Activated naive CD8-positive, alpha-beta T cell treated with anti-CD3 and anti-CD28 coated beads, Interleukin-2, amount 50 U/mL, for 24 hours (primary cell): ENCODE measurements at places on chromosomes 3 and 15.

GRCh38 chr3:42814246-42814645 lies 5.0 kb downstream of the ACKR2 start:
- DNase-seq: no peak

DNA sequence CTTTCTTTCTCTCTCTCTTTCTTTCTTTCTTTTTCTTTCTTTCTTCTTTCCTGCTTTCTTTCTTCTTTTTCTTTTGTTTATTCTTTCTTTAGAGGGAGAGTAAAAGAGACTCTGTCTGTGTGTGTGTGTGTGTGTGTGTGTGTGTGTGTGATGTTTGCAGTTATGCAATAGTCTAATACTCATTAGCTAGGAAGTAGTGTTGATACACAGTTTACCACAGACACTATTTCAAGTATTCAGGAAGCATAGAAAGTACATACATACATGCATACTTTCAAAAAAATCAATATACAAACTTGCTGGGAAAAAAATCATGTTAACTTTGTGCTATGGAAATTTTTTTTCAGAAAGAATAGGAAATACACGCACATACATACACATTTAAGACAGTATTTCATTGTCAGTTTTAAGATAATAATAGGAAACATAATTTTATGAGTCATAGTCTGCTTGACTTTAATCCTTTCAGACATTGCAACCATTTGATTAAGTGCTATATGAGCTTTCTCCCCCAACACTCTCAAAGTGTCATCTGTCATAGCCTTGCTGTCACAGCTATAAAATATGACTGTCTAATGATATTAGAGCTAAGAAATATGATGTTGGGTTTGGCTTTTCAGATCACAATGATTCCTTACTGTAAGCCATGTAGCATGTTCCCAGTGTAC lies 74.9 kb upstream of the EPHA3 start:
- DNase-seq: no peak

- DNase-seq: no peak
Observed at GRCh38 chr15:101187820-101188636, 63.8 kb downstream of the CHSY1 start.

DNA sequence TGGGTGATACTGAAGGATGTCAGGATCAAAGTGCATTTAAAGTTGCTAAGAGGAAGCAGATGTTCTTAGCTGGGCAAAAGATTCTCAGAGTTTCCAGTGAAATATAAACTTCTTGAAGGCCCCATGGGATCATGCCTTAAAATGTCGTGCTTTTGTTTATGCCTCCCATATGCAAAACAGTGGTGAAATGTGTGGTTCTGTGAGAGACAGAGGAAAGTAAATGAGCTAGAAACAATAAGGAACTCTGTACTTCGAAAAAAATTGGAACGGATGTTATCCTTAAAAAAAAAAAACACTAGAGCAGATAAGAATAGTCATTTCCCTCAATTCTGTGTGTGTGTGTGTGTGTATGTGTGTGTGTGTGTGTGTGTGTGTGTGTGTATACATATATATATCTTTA lies 497.0 kb upstream of the TBL1XR1 start:
- DNase-seq: no peak

DNA sequence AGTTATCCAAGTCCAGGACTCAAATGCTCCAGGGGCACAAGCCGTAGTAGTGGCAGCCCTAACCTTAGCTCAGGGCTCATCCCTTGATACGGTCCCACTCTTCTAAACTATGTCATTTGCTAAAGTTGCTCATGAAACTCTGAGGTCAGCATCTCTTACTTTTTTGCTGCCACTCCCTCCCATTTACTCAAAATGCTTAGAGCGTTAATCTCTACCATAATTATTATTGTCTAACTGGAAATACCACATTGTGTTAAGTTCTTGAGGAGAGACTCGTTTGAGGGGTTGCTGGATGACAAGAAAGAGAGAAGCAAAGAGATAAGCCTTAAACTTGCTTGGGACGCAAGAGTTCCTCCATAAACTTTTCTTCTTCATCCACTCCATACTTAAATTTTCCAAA lies 26.9 kb upstream of the TMOD3 start:
- no peak for DNase-seq

DNA sequence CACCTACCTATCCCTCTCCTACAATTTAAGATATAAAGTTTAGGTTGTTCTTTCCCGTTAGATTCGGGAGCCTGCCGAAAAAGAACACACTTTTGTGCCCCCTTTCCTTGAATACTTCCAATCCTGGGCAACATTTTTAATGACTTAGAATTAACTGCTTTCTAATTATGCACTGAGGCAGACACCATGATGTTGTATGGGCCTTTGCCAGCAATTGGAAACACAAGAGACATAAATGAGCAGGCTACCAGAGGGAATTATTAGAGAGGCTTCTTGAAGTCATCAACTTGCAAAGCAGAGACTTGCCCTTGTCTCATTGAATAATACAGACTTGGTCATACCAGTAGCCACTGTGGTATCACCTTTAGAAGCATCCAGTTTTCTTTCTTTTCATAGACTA lies 96.8 kb downstream of the CDIN1 start:
- DNase-seq: no peak

GRCh38 chr15:85534031-85534430 lies 153.6 kb downstream of the AKAP13 start:
- peak; percentile 12 for DNase-seq

DNA sequence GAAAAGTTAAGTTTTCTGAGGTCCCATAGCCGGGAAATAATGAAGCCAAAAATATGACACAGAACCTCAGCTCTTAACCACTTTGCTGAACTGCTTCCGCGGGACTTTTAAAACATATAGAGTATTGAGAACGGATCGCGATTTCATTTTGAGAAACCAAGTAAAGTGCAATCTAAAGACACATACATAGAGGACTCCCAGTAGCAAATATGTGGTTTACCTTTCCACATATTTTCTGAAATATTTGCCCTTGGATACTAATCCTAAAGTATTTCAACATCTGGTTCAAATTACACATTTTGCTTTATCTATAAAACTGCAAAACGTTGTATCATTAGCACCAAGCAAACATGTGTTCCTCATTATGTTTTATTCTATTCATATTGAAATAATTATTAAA lies 776.5 kb downstream of the ROBO2 start:
- DNase-seq: no peak

- DNase-seq: no peak
Observed at GRCh38 chr3:12180218-12180617, 21.5 kb upstream of the TIMP4 start.

- no peak for DNase-seq
Observed at GRCh38 chr3:128260275-128260674, 107.0 kb downstream of the EEFSEC start.

DNA sequence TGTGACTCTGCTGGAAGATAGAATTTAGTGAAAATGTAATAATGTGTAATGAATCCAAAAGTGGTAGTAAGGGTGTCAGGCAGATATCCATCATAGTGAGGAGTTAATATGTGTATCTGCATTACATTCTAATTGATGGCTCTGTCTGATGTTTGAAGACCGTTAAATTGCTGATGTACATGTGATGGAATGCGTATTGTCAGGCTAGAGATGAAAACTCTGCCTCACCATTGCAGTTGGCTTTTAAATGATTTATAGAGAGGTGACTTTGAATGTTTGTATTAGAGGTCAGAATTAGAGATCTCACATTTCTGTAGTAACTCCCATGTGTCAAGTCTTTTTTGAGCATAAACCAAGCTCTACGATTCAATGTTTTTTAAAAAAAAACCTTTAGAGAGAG lies 234.6 kb downstream of the NAALADL2 start:
- no peak for DNase-seq

- DNase-seq: no peak
Observed at GRCh38 chr3:3081381-3082233, 28.6 kb downstream of the IL5RA start.

DNA sequence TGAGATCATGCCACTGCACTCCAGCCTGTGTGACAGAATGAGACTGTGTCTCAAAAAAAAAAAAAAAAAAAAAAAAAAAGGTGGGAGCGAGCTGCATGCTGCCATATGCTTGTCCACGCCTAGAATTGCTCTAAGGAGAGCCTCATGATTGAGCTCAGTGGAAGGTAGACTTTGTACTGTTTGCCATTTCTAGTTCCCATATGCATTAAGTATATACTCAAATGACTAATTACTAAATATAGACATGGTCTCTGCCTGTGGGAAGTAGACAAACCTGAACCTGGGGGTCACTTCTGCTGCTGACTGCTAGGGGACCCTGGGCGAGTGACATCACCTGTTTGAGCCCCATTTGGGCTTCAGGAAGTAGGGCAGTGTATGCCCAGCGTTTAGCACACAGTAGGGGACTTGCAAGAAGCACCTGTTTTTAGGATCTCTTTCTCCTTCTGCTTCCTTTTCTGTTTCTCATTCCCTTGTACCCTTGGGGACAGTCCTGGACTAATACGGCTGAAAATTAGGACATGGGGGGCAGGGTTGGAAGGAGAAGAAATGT lies 27.2 kb downstream of the PRKCD start:
- no peak for DNase-seq

DNA sequence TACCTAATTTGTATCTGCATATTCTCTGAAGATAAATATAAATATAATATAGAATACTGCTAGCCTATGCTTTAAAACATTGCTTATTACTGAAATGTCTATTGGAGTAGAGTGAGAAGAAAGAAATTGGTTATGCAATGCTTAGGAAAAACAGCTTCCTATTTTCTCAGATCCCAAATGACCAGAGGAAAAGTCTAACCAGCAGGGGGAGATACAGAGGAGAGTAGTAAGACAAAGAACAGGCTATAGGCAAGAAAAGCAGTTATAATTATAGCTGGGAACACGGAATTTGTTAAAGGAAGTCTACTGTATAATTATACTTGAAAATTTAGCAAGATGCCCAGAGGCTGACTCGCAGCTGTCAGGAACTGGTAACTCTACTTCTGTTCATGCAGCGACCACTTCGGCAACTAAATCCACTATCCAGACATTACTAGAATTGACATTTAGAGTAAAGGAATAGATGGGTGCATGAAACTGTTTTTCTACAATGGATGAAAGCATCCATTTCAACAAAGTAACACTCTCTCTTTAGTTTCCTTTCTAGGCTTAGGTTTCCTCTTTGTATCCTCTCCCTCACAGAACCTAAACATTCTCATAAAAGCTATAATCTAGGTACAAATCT lies 97.2 kb downstream of the TBC1D5 start:
- no peak for DNase-seq

- DNase-seq: no peak
Observed at GRCh38 chr3:169545606-169546005, 117.9 kb downstream of the MECOM start.

DNA sequence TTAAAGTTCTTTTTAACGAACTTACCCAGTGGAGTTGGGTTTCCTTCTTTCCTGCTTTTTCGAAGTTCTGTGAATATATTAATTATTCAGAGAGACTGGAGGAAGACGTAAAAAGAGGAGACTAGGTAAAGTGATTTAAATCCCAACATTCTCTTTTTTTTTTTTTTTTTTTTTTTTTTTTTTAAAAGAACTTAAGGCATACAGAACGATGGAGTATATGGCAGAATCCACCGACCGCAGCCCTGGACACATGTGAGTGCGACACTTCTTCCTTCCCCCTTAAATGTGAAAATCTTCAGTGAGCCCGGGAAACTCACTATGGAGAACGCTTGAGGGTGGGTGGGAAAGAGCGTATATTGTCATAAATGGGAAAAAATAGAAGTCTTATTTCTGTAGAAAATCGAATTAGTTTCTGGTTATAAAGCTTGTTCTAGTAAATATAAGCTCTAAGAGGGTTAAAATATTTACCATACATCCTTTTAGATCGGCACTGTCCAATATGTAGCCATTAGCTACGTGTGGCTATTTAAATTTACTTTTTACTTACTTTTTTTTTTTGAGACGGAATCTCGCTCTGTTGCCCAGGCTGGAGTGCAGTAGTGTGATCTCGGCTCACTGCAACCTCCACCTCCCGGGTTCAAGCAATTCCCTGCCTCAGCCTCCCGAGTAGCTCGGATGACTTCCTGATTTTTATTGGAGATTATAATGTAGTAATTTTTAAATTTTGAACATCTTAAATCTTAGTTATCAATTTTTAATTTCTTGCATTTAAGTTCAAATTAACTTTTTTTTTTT lies 892 bp downstream of the NMD3 start:
- peak; percentile 12 for DNase-seq

DNA sequence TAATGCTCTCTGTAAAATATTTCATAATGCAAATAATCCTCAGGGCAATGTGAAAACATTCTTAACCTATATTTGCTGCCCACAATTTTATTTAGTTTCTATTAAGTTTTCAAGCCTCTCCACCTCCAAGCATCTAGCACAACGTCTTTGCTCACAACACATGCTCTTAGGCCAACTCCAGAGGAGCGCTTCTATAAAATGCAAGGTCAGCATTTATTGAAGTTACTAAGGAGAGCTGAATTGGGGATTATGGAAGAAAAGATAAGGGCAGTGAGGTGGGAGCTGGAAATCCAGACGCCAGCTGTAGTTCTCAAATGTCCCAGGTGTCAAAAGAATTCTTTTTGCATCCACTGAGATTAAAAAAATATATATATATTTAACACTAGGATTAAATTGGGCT lies 996 bp downstream of the RABL3 start:
- no peak for DNase-seq

DNA sequence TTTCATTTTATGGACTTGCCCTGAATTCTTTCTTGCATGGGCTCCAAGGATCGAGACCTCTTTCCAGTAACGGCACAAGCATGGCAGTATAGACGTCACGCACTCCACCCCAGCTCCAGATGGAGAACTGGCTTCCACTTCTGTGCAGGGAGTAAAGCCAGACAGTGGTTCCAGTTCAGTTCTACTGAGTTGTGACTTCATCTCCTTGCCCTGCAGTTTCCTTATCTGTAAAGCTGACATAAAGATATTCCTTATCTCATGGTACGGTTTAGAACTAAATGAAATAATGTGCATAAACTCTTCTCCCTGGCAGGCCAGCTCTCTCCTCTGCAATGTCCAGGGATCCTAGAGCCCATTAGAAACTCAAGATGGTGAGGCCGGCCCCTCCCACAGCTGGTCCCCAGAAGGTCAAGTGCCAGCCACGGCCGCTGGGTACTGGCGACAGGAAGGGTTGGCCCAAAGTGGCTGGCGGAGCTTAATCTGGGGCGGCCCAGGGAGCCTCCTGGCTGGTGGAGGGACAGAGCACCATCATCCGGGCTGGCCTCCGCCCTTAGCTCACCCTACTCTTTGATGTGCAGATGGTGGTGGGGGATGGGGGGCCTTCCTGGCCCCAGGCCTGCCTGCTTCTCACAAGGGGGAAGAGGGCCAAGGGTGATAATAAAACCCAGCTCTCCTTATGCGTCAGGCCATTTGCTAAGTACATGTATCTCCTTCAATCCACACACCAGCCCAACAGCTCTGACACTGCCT lies 7.2 kb downstream of the MESP2 start:
- no peak for DNase-seq
